ENCODE measurements at places on chromosomes 11 and 22. TPM values are rescaled to one million over a fixed set of nuclear protein-coding genes. Genes with fewer than 3 reads are reported as not detected.
A peak's percentile ranks its signal among the peaks of the same experiment; 100 is the strongest.

DNA sequence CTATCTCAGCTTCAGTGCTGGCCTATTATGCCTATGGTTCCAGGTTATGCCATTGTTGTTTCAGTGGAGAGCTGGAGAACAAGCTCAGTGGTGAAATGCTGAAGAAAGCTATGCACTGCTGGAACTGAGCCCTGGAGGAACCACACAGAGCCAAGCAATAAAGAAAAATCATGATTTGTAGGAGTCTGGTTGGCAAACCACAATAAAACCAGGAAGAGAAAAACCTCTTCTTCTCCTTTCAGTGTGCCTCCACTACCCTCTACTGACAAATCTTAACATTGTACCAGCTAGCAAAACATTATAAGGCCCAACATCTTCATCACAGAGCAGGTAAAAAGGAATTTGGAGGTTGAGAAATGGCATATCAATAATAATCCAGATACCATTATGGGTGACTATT, 5.3 kb downstream of the OR51F2 start:
- no peak for DNase-seq

DNA sequence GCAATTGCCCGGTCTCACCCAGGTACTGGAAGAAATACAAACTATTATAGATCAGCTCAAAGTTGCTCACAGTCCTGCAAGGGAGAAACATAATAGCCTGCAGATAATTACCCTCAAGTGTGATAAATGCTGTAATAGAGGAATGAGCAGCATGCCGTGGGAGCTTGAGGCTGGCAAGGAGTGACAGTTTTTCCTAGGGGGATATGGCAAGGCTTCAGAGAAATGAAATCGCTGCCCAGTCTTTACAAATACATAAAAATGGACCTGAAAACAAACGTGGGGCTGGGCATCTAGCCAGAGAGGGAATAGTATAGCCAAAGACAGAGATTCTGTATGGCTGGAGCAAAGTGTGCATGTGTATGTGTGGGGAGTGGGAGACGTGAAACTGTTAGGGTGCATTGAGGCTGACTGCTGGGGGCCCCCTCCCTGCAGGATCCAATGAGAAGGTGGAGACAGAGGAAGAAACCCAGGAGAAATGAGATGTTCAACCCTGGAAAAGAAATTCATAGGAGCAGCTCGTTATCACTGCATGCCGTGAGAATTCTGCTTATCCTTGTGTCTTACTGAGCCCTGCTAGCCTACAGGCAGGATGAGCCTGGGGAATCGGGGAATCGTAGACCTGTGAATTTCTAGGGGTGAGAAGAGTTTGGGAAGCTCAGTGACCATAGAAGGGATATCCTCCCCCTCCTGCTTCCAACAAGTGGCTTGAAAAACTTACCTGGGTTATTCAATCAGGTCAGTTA, 167.0 kb downstream of the LDLRAD3 start:
- DNase-seq: no peak

APOBEC3F gene
- 1.7 TPM for total RNA-seq

DNA sequence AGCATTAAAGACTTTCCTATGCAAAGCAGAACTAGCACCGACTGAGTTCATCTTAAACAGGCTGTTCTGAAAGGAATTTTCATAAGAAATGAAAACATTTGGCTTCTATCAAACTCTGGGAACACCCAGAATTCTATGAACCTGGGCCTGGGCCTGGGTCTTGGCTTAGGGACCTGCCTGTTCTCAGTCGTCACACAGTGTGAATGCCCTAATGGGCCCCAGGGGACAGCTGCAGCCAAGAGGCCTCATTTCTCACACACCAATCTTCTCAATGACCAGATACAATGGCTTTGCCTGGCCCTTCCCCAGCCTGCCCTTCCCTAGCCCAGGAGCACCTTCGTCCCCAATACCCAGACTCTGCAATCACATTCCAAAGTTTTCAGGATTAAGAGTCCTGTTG, 234.9 kb upstream of the ARHGAP20 start:
- DNase-seq: no peak

STARD10 gene
- total RNA-seq: 68.2 TPM

DNA sequence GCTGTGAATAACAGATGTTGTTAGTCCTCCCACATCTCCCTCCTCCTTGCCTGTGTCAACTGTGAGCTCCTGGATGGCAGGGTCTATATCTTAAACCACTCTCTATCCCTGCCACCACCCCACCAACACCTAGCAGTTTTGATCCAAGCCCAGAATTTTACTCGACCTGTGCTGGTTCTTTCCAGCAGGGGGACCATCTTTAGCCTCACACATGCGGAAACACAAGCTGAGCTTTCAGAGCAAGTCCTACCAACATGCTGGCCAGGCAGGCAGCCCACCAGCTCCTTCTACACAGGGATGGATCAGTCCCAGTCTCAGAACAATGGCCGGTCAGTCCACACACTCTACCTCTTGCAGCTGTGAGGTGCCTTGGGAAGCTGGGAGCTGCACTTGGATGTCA, 231.5 kb downstream of the NXPE2 start:
- no peak for DNase-seq

DNA sequence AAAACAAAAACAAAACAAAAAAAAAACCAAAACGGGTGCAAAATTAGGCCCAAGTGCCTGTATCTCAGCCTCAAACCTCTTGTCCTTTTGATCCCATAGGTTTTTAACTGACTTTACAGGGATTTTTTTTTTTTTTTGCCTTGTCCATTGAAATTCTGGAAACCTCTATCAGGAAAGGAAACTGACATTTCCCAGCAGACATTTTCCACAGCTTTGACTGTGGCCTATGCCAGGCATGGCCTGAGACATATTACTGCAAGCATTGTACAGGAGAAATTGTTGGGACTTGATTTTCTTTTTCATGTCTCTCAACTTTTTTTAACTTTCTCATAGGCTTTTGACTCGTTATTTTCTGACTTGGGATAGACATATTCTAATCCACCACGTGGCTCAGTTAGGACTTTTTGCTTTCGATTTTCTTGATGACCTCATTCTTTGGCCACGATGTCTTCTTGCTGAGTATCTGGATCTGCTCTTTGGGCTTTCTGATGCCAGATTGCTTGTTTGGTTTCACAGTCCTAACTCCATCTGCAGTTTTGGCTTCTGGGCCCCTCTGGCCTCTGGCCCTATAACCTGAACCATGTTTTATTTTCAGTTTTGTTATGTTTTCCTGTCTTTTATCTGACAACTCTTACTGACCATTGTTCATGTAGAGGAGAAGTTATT, 336.1 kb upstream of the C11orf87 start:
- DNase-seq: no peak

DNA sequence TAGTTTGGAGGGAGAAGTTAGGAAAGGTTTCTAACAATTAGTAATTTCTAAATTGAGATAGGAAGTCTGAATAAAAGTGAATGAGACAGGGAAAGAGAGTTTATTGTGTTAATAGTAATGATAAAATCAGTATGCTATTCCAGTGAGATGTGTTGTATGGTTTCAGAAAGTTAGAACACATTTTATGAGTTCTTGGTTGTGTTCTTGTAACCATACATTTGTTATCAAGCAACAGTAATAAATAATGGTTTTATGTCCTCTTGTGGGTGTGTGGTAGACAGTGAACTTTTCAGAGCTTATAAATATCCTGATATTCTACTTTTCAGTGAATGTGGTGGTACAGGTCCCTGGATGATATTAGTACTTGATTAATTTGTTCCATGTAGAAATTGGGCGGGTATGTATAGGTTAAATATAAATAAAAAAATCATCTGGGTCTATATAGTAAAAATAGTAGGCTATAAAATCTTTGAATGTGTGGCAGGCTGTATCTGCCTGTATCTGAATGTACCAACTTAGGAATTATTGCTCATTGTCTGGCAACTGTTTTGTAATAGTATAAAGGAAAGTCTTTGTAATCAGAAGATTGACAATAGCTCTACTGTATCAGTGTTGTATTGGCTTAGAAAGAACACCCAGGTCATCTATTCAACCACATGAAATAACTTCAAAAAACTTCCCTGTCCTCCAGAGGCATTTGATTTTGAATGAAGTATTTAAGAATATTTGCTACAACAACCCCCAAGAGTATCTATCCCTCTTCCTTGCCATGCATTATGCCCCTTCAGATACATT, 54.8 kb downstream of the UVRAG start:
- no peak for DNase-seq

- no peak for DNase-seq
Observed at GRCh38 chr11:108959105-108959761, 294.4 kb downstream of the DDX10 start.

- no peak for DNase-seq
Observed at GRCh38 chr11:62104816-62105653, 18.8 kb upstream of the INCENP start.

DNA sequence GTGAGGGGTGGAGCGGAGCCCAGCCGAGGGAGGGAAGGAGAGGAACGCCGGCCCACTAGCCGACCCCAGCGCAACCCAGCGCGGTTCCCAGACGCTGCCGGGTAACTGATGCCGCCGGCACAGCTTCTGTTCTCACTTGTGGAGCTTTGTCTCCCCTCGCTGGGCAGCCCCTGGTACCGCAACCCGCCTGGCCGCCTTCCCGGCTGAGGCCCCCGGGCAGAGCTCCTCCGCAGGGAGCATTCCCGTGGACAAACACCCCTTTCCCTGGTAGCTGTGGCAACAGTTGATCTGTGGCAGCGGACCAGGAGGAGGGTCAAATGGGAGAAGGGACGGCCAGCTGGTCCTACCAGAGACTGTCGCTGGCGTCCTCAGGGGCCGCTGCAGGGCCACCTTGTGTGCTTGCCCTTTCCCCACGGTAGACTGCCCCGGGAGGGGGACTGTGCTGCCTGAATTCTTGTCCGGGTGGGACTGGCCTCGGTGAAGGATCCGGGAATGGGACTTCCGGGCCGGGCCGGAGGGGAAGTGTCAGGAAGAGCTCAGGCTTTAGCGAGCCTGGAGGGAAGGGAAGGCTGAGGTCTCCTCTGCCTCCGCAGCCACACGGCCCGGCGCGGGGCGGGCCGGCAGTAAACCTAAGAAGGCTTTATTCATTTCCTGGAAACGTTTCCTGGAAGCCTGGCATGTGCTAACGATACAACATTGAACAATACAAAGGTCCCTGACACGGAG, 468.0 kb downstream of the OPCML start:
- no peak for DNase-seq

DNA sequence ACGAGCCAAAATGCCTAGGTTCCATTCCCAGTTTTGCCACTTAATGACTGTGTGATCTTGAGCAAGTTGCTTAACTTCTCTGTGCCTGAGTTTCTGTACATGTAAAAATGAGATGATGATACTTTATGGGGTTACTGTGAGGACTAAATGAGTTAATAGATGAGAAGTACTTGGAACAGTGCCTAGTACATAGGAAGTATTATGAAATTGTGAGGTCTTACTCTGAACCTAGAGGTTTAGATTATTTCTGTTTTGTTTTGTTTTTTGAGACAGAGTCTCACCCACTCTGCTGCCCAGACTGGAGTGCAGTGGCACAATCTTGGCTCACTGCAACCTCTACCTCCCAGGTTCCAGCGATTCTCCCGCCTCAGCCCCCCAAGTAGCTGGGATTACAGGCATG, 227.0 kb upstream of the POU2AF2 start:
- DNase-seq: no peak

DNA sequence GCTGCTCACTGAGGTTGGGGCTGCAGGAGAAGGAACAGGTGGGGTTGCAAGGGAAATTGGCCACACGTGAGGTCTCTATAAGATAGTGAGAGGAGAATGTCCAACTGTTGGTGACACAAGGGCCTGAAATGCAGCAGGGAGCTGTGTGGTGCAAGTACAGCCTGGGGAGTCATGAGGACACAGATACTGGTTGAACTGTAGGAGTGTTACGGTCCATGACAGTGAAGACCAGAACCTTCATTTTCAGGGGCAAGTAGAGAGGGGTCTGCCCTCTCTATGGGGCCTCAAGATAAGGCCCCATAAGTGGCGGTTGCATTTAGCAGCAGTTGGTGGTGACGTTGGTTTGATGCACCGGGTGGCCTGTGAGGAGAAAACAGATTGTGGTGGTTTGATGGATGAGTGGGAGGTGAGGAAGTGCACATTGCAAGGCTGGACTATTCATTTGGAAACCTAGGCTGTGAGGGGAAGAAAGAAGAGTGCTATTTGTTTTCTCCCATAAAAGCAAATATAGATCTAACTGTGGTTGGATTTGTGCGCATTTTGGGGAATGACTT, 39.4 kb downstream of the MICAL2 start:
- DNase-seq: no peak

GLYAT gene
- not detected for total RNA-seq

- peak; percentile 18 for DNase-seq
Observed at GRCh38 chr11:18452927-18453326, 2.7 kb upstream of the LDHAL6A start.

NXPE2 gene
- total RNA-seq: not detected

GRCh38 chr22:26103023-26103422, 66.2 kb upstream of the SEZ6L start:
- DNase-seq: no peak

DNA sequence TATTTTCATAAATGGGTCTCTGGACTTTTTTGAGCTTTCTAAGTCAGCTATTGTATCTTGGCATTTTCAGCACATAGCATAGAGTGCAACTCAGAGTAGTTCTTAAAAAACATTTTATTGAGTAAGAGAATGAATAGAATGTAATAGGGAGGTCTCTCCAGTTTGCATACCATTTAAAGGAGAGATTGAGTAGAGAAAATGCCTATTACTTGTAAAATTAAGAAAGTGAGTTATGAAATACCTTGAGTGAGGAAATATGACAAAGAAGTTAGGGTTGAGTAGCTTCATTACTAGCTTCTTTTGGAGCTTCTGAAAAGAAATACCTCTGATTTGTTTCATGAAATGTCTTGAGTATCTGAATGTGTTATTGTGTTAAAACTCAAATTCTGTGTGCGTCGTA, 140.0 kb downstream of the AASDHPPT start:
- DNase-seq: no peak

DNA sequence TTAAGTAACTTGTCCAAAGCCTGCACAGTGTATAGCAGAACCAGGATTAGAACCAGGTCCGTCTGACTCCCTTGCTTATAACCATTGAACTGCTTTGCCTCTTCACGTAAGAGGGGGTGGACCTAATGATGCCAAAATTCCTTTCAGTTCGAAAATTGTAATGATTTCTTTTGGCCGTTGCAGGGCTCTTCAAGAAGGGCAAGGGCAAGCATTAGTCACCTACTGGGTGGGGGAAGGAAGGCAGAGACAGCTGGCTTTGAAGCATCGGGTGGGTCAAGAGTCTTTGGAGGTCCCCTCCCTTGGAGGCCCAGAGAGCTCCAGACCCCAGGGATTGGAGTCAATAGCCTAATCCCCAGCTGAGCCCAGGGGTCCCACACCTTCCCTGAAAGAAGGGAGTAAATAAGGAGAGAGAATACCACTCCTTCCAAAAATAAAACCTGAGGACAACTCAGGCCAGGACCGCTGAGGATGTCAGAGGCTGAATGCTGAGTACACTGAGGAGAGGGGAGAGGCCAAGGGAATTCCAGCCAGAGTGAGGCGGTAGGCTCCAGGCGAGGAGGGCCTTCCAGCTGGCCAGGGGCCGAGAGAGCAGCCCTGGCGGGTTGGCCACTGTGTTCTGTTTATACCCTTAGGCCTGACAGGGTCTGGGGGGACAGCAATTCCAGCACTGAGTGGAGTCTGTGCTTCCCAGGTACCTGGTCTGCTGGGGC, 14.1 kb downstream of the CREB3L1 start:
- no peak for DNase-seq

GRCh38 chr11:106234794-106235193, 157.3 kb downstream of the AASDHPPT start:
- no peak for DNase-seq

GRCh38 chr11:121451178-121451985, 732 bp upstream of the SORL1 start:
- DNase-seq: peak; percentile 14

All from Caki2 (cell line).